ENCODE measurements at places on chromosomes 7 and 10. TPM values are rescaled to one million over a fixed set of nuclear protein-coding genes. Genes with fewer than 3 reads are reported as not detected.

- DNase-seq, result no peak
Observed at GRCh38 chr7:22008087-22008486, 62.4 kb upstream of the CDCA7L start.

DNA sequence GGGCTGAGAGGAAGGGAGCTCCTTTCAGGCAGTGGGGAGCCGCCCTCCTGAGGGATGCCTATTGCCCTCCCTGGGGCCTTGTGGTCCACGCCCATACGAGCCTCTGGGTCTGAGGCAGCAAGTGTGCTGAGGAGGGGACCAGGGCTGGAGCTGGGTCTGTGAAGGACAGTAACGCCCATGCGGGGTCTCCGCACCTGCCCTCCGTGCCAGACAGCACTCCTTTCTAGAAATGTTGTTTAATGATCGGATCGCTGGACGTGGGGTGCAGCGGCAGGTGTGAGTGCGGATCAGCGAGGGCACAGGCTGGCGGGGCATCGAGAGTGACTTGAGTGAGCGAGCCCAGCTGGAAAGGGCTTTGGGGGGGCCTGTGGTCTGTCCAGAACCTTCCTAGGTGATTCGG is 70.1 kb downstream of the ELFN1 start:
- no peak for DNase-seq

- no peak for DNase-seq
Observed at GRCh38 chr7:122626785-122627184, 72.1 kb downstream of the RNF133 start.

DNA sequence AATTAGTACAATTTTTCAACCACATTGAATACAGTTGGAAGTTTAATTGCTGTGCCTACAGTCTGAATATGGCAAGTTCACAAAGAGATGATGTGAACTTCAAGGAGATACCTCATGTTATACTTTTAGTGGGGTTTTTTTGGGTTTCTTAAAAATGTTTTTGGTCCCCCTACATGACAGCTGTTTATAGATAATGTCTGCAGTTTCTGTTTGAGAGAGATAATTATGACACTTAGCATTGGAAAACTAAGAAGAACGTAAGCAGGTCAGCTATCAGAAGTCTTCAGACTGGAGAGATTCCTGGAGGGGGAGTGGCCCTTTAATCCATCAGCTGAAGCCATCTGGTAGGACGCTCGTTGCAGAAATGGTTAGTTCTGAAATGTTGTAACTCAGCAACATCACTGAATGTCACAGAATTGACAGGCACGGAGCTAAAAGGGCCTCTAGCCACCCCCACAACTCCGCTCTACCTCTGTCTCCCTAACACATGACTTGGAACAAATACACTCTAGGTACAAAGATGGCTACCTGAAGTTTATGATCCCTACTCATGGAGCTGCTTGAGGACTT is 29.0 kb downstream of the TIMM23 start:
- no peak for DNase-seq

DNA sequence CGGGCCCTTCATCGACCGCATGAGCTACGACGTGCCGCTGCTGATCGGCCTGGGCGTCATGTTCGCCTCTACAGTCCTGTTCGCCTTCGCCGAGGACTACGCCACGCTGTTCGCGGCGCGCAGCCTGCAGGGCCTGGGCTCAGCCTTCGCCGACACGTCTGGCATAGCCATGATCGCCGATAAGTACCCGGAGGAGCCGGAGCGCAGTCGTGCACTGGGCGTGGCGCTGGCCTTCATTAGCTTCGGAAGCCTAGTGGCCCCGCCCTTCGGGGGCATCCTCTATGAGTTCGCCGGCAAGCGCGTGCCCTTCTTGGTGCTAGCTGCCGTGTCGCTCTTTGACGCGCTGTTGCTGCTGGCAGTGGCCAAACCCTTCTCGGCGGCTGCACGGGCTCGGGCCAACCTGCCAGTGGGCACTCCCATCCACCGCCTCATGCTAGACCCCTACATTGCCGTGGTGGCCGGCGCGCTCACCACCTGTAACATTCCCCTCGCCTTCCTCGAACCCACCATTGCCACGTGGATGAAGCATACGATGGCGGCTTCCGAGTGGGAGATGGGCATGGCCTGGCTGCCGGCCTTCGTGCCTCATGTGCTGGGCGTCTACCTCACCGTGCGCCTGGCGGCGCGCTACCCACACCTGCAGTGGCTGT is 1.2 kb downstream of the SLC18A3 start:
- peak; percentile 52 for DNase-seq

GRCh38 chr10:47442351-47442750 is 41.6 kb downstream of the ANXA8 start:
- DNase-seq, result no peak

DNA sequence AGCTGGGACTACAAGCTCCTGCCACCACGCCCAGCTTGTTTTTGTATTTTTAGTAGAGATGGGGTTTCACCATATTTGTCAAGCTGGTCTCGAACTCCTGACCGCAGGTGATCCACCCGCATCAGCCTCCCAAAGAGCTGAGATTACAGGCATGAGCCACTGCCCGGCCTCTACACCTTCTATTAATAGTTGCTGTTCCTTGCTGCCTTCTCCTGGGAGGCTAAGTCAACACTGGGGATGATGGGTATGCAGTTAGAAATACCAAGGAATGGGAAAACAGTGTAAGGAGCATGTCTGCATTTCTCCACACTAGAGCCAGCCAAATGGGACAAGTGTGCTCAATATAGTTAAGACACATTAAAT is 97.3 kb upstream of the PDLIM1 start:
- DNase-seq, result no peak

- no peak for DNase-seq
Observed at GRCh38 chr10:104109908-104110662, 11.9 kb upstream of the SFR1 start.

- peak; percentile 43 for DNase-seq
Observed at GRCh38 chr10:132647424-132647823, 109.8 kb downstream of the INPP5A start.

- DNase-seq, result peak; percentile 96
Observed at GRCh38 chr7:229184-229964, 37.0 kb downstream of the FAM20C start.

DNA sequence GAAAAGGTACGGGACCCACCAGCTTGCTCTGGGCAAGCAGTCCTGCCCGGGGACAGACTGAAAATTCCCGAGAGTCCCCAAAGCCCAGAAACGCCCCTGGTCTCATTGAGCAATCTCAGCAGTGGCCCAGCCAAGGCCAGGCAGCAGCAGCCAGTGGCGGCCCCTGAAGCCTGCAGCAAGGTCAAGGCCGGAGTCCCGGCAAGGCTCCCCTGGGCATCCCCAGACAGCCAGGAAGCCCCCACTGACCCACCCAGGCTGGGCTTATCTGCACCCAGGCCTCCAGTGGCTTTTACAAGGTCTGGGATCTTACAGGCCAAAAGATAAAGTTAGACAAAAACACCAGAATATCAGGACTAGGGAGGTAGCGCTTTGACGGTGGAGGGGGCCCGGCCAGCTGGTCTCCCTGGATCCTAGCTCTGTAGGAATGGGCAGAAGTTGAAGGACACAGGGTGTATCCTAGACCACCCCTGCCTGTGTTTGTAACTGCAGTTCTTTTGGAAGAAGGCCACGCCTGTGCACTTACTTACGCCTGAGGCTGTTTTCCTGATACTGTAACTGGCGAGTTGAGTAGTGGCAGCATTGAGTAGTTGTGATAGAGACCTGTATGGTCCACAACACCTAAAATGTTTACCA is 130.5 kb upstream of the NPS start:
- no peak for DNase-seq

GRCh38 chr10:99832439-99832838 is 50.0 kb downstream of the ABCC2 start:
- DNase-seq, result no peak

DNA sequence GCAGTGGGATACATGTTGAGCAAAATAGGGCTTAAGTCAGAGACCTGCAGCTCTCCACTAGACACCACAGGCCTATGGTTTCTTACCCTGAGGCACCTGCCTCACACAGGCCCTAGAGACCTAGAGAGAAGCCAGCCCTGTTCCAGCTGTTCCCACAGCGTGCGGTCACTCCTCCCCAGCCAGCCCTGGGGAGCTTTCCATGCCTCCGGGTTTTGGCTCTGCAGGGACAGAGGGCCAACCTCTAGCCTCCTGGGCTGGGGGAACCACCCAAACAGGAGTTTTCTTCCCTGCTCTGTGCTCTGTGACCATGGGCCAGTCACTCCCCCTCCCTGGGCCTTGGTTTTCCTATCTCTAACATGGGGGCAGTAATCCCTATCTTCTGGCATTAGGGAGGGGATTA is 33.0 kb downstream of the SH2B2 start:
- no peak for DNase-seq

DNA sequence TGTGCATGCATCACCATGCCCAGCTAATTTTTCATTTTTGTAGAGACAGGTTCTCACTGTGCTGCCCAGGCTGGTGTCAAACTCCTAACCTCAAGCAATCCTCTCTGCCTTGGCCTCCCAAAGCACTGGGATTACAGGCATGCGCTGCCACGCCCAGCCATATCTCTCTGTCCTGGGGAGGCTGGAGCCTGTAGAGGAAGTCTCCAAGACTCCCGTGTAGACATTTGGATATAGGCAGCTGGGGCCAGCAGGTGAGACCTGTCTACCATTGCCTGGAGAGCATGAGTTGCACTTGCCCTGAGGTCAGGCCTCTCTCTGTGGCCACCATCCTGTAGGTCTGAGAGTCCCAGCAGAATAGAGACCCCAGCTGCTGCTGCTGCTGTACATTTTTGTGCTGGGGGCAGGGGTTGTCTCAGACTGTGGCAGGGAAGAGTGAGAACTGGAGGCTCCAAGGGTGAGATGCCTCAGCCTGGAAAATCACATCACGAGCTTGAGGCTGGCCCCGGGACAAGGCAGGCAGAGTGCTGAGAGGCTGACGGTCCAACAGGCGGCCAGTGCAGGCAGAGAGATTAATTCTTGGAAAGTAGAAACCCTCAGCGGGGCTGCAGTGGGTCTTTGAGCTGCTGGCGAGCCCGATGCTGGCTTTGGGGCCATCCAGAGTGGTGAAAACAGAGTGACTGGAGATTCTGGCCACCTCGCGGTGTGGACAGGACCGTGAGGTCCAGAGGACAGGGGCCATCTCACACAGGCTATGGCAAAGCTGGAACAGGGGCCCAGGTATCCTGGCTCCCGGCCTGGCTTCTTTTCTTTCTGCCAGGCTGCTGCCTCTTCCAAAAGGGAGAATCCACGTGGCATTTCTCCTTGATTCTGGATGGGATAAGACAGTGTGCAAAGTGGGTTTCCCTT is 60.9 kb downstream of the TMEM270 start:
- no peak for DNase-seq

DNA sequence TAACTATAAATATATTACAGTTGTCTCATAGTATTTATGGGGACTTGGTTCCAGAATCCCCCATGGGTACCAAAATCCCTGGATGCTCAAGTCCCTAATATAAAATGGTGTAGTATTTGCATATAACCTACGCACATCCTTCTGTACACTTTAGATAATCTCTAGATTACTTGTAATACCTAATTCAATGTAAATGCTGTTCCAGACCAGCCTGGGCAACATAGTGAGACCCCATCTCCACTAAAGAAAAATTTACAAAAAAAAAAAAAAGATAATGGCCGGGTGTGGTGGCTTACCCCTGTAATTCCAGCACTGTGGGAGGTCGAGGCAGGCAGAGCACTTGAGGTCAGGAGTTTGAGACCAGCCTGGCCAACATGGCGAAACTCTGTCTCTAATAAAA is 17.4 kb upstream of the GNA12 start:
- DNase-seq, result no peak

- DNase-seq, result no peak
Observed at GRCh38 chr7:14821757-14822480, 80.6 kb downstream of the DGKB start.

- DNase-seq, result no peak
Observed at GRCh38 chr7:91494450-91494849, 230.2 kb downstream of the FZD1 start.

- DNase-seq, result no peak
Observed at GRCh38 chr10:86073199-86073977, 293.2 kb downstream of the GRID1 start.

- DNase-seq, result no peak
Observed at GRCh38 chr7:84502239-84502638, 307.6 kb upstream of the SEMA3A start.

- DNase-seq, result no peak
Observed at GRCh38 chr10:128848810-128849209, 618.2 kb upstream of the MGMT start.

- no peak for DNase-seq
Observed at GRCh38 chr7:78642751-78643150, 810.7 kb downstream of the MAGI2 start.

DNA sequence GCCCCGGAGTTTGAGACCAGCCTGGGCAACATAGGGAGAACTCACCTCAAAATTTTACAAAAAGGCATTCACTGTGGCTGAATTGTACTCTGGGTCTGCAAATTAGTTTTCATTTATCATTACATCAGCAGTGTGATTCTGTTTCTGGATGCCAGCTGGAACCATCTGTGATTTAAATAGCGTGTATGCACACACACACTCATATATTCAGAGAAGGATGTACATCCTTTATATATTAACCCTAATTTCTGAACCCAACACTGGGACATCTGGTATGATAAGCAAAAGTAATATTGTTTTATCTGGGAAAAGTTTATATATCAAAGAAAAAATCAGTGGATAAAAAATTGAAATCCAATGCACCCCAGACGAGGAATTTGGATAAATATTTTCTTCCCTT is 33.8 kb upstream of the LYZL1 start:
- DNase-seq, result no peak

GRCh38 chr7:54831046-54831643 is 72.1 kb upstream of the SEC61G start:
- no peak for DNase-seq

DNA sequence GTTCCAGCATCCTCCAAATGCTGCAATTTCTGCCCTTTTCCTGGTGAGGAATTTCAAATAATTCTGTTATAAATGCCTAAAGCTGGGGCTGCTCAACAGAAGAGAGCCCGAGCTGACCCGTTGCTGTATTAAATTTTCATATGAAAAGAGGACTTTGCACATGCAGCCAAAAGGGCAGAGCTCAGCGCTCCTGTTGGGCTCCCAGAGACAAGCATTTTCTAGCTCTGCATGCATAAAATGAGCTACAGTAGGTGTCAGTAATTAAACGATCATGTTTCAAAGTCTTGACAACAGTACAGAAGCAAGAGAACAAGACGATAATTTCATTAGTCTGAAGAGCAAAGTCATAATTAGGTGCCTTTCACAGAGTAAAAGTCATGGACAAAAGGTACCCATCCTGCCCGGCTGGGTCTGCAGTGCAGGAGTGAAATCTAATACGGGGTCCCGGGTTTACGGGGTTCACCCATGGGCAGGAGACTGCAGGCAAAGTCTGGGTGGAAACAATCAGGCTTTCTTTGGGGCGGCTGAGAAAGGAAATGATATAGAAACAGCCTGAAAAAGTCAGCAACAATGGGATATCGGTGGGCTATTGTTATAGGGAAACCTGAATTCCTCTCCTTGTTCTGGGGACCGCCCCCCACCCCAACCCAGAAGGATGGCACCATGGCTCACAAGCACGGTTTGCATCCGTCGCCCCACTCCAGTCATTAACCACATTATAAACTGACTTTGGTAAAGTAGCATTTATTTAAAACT is 66.0 kb downstream of the EBF3 start:
- DNase-seq, result no peak

The PDZD7 gene
- 1.1 TPM for total RNA-seq

The SLC13A1 gene
- total RNA-seq, result not detected

The FAM25C gene
- not detected for total RNA-seq

The CDHR1 gene
- total RNA-seq, result 3.0 TPM

The NCF1 gene
- 1.2 TPM for total RNA-seq

The TMEM196 gene
- 0.14 TPM for total RNA-seq

The AKR1C1 gene
- 31.4 TPM for total RNA-seq

The GRM3 gene
- not detected for total RNA-seq

The PKD1L1 gene
- 0.71 TPM for total RNA-seq

The VPS37D gene
- total RNA-seq, result 1.6 TPM

The SH2B2 gene
- total RNA-seq, result 9.8 TPM

The NANOS1 gene
- total RNA-seq, result 2.6 TPM

The GPRIN2 gene
- total RNA-seq, result not detected

The PPP1R3C gene
- total RNA-seq, result 40.0 TPM

The GIMAP2 gene
- 10.5 TPM for total RNA-seq

The CLEC2L gene
- total RNA-seq, result 10.0 TPM
